Stomach (tissue), 19 donors: ENCODE measurements at places on chromosomes 7 and 10. TPM values are rescaled to one million over a fixed set of nuclear protein-coding genes. Genes with fewer than 3 reads are reported as not detected.

DNA sequence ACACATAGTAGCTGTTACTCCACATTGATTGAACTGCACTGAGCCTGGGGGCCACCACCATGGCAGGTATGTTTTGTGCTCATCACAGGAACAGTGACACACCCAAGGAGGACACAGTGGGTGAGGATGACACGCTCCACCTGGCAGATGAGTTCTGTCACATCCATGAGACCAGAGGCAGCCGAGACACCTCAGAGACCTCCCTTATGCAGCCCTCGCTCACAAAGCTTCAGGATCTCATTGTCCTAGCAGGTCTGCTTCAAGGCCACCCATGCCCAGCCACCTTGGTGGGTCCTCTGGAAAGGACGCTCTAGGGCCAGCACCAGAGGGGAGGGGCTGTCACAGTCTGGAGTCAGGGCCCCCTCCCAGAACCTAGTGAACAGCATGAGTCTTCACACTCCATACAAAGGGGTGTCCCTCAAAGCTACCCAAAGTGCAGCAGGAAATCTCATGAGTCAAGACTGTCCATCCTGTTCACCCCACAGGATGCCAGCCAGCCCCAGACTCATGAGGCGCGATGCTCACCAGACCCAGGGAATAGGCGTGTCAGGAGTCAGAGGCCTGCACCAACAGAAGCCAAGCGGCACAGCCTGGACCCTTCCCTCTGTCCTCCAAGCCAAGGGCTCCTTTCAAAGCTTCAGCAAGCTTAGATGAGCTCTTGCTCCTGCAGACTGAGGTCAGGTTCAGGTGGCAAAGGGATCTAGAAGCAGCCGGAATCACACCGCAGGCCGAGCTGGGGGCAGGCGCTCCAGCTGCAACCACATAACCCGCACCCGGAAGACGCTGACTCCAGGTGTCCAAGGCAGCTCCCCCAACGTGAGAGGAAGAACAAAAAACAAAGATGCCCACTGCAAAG, 9.6 kb downstream of the FAM53B start:
- DNase-seq: no peak

DNA sequence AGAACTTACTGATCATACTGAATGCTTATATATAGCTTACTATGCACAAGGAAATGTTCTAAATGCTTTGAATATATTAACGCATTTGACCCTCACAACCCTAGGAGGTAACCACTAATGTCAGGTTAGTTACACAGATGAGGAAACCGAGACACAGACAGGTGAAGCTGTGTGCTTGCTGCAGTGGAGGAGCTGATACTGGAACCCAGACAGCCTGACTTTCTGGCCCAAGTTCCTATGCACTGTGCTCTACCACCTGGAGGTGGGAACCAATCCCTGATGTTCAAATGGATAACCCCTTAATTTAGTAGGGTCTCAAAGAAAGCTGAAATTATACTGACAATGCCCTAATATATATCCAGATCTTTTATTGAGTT, 119.6 kb downstream of the SORBS1 start:
- DNase-seq: no peak

DNA sequence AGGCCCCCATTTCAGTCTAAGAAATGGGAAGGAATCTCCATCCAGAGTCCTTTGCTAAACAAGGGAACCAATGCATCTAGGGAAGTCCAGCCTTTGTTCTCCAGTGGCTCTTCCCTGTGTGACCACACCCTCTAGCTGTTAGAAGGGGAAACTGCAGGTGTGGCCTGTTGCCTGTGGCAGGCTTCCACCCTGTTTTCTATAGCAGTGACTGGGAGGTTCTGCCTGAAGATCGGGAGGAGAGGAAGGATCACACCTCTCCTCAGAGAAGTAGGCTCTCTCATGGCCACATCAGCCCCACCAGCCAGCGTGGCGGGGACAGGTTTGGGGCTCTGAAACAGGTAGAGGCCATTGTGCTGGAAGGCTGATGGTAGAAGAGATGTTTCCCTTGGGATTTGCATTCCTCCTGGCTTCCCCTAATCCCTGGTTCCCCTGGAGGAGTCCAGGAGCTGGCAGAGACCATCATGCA, 47.7 kb upstream of the TRIM8 start:
- peak; percentile 85 for DNase-seq

DNA sequence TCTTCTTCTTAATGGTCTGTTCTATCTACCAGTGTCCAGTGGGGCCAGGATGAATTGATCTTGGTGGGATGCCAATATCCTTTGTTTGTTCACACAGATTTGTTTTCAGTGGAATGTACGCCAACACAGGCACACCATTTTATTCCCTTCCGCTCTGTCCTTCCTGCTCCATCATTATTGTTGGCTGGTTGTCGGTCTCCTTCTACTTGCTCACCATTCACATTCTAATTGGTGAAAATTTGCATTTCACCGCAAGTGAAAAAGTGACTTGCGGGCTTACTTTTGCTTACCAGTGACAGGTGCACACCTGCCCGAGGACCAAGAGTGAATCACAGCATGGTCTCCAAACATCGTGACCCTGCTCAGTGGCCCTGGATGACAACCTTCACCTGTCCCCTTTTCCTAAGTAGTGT, 148.3 kb downstream of the NOC3L start:
- DNase-seq: no peak

Gene NUTM2E
- polyA plus RNA-seq: not detected

- no peak for DNase-seq
These were observed 63.2 kb downstream of the KCNMA1 start for GRCh38 chr10:77574438-77574837.
